ENCODE measurements at places on chromosomes 16 and 17.

DNA sequence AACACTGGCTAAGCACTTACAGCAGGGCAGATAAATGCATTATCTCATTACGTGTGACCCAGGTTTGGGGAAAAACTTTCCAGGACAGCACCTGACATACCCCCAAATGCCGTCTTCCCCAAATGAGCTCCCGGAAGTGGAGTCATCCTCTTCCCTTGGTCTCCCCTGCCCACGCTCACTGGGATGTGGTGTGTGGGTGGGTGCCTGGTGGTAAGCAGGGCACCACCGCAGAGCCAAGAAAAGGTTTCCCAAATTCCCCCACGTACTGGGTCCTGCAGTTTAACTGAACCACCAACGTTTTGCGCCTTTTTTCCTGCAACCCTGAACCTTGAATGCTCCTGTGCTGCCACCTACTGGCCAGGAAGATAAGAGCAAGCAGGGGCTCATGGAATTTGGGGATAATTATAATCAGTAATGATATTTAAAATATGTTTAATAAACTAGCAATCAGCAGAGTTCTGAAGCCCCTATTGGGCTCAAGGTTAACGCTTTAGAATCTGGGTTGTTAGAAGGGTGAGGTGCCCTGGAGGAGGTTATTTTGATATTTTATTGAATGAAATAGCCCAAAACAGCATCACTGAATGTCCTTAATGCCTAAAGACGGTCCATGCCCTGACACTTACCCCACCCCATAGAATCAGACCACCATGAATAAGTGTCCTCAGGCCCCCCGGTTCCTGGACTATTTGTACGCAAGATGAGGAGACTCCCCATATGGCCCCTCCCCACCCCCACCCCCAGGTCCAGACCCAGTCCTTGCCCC lies 8.0 kb downstream of the SPPL2C start:
- peak; percentile 60 for DNase-seq

GRCh38 chr16:59067205-59067604 lies 333.1 kb upstream of the GOT2 start:
- no peak for DNase-seq

DNA sequence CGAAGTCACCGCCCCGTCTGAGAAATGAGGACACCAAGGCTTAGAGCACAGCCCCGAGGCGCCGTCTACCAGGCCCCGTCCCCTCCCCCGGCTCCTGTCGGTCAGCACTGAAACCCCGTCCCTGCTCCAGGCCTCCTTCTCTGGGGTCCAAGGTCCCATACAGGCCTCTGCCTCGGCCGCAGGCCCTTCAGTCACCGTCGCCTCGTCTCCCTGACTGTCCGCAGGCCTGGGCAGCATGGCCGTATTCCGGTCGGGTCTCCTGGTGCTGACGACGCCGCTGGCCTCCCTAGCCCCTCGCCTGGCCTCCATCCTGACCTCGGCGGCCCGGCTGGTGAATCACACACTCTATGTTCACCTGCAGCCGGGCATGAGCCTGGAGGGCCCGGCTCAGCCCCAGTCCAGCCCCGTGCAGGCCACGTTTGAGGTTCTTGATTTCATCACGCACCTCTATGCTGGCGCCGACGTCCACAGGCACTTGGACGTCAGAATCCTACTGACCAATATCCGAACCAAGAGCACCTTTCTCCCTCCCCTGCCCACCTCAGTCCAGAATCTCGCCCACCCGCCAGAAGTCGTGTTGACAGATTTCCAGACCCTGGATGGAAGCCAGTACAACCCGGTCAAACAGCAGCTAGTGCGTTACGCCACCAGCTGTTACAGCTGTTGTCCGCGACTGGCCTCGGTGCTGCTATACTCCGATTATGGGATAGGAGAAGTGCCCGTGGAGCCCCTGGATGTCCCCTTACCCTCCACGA lies 617 bp downstream of the COASY start:
- DNase-seq = no peak

DNA sequence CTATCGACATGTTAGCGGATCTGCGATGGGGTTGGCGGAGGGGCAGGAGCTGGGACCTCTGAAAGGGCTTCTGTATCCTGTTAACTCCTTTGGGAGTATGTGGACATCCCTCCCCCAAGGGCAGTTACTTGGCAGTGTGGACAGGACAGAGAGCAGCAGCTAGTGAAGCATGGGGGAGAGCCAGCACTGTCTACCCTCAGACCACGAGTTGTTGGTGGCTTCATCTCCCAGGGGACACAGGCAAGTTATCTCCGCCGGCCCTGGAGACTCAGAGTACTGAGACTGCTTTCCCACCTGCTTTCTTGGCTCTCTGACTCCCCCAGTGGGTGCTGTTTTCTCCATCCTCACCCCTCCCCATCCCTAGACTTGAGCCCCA lies 5.3 kb upstream of the GFAP start:
- no peak for DNase-seq

DNA sequence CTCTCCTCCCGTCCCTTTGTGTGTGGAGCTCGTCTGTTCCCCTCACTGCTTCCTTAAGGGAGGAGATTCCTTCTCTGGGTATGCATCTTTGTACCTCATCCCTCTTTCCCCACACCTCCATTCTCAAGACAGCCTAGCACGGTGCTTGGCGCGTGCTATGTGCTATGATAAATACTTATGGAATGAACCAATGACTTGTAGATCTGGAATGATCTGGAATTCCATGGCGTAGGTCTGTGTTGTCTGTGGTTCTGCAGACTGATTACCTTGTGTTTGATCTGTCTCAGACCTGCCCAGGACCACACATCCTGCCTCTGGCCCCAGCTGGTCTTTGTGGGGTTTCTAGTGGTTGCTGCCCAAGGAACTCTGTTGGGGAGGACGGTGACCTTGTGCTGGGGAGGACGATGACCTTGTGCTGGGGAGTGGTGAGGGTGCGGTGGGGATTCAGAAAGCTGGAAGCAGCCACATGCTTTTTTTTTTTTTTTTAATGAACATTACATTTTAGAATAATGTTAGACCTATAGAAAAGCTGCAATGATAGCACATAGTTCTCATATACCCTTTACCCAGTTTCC lies 33.5 kb upstream of the ETV4 start:
- no peak for DNase-seq

- no peak for DNase-seq
Measured at GRCh38 chr17:19673623-19674022, 25.1 kb downstream of the ALDH3A2 start.

GRCh38 chr17:7835814-7836595 lies 2.0 kb downstream of the KDM6B start:
- no peak for DNase-seq

DNA sequence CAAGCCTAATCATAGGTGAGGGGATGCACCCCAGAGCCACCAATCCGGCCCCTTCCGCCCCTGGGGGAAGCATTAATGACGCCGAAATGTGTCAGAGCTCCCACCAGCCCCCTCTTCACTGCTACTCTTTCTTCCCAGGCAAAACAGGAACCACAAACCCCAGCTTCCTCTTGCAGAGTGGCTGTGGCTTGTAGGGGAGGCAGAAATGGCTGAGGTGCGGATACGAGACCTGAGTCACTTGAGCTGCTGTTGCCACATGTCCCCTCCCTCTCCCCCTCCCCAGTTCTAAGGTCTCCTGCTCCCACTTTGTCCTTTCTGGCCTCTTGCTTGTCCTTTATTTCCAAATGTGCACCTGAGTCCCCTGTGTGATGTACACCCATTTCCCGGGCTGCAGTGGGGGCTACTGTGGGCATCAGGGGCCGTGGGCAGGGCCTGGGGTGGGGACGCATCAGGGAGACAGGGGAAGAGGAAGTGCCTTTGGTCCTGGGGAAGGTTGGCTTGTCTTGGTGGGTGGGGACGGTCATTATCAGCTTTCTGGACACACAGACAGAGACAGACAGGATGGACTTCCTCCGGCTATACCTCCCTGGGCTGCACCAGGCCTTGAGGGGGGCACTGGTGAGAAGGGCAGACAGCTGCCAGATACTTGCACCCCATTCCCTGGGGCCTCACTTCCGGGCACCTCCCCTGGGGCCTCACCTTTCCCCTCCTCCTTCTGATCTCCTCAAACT lies at the start of gene APOBR:
Gene APOBR (plus strand): TSS at position 523 of the 731 bp plus-strand sequence. CDS start 39 bp downstream, at position 562.
- peak; percentile 93 for DNase-seq

- no peak for DNase-seq
Measured at GRCh38 chr17:19336938-19337711, 25.4 kb downstream of the B9D1 start.

DNA sequence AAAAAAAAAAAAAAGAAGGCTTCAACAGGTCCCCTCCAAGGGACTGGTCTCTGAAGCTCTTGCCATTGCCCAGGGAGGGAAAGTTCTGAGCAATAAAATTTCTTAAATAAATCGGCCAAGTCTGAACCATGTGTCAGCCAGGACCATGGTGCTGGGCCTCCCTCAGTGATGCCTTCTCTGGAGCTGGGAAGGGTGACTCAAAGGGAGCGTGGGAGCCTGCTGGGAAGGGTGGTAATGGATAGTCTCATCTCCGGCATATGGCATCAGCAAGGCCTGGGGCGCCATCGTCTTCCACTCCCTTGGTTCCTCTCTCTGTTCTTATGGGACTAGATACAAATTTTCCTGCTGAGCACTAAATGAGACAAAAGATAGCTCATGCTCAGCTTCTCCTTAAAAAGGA lies 2.3 kb downstream of the VKORC1 start:
- DNase-seq = no peak

DNA sequence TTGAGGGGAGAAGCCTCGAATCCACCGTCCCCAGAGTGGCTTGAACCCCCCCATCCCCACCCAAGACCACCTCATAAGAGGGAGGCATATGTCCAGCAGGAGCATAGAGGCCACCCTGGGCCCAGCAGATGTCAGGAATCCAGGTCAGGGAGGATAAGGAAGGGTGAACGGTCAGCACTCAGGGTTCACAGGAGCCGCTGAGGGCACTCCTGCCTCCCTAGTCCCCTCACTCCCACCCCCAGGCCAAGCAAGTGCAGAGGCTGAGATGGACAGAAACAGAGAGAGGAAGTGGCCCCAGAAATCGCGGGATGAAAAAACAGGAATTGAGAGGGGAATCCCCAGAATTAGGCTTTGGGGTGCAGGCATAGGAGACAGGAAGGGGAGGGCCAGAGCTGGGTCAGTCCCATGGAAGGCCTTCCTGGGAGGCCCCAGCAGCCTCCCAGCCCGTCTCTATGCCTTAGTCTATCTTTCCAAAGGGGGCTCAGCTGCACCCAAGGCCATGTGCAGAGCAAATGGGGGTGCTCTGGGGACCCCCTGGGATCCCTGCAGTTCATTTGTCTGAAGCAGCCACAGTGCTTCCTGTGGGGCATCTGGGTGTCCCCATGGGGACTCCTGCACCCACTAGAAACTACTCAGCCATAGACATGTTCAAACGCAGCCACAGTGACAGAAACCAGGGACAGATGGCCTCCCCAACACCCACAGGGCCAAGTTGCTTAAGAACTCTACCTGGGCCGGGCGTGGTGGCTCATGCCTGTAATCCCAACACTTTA lies 1.7 kb downstream of the CMTM3 start:
- peak; percentile 25 for DNase-seq

GRCh38 chr16:69243479-69243878 lies 56.5 kb downstream of the SNTB2 start:
- no peak for DNase-seq

DNA sequence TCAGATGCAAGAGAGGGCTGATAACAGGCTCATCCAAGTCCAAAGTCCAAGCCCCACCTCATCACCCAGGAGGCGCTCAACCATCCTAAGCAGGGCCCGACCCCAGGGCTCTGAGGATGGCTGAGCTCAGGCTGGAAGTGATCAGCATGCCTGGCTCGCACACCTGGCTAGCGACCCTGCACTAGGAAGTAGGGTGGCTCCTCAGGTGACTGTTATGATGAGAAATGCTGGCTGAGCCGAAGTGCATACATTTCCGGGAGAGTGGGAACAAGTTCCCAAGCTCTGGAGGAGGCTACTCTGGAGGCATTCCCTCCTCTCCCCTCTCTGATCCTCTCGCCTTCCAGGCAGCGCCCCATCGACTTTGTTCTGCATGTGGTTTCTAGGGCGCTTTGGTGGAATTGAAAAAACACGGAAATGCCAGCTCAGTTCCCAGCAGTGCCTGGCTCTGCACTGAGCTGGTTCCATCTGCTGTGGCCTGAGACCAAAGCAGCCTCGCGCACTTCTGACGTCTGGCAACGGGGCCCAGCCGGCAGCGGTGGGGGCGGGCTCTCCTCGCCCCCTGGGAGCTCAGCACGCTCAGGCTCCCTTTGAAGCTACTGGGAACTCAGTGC lies 130.3 kb downstream of the IRF8 start:
- DNase-seq = no peak

DNA sequence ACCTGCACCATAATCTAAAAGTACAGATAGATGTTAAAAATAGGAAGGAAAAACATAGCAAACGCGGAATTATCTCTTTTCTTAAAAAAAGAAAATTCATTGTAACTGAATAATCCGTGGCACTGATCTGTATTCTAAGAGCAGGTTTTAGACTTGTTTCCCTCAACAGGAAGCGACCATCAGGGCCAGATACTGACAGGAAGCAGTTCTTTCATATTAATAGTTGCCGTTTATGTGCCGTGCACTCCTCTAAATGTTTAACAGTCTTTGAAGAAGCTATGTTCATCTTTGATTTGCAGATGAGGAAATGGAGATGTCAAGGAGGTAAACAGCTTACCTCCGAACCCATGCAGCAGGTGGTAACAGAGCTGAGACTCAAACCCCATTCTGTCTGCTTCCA lies 23.6 kb downstream of the DYNLRB2 start:
- no peak for DNase-seq

DNA sequence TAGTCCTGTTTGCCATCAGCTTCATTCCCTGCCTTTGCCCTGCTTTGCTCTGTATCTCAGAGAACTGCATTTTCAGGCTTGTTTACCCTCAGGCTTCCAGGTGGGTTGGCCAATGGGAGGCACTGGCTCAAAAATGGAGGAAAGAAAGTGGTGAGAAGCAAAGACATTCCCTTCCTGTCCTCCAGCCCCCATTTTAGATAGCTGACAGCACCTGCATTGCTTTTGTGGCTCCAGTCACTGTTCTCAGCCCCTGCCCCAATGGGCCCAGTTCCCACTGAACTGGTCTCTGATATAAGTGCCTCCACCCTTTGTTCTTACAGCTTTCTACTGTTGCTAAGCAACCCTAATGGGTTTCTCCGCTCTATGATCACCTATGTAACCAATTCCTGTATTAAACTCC lies 19.4 kb upstream of the SDK2 start:
- no peak for DNase-seq

- no peak for DNase-seq
Measured at GRCh38 chr17:2904135-2904534, 107.9 kb downstream of the RAP1GAP2 start.

GRCh38 chr17:17750881-17751280 lies 69.6 kb downstream of the RAI1 start:
- DNase-seq = peak; percentile 64

GRCh38 chr16:88844419-88845036 lies 12.2 kb downstream of the GALNS start:
- no peak for DNase-seq

GRCh38 chr17:49435671-49436029 lies 21.0 kb upstream of the PHB1 start:
- DNase-seq = no peak

- no peak for DNase-seq
Measured at GRCh38 chr17:6752068-6752909, 3.6 kb upstream of the XAF1 start.

Data from activated CD4-positive, alpha-beta T cell treated with anti-CD3 and anti-CD28 coated beads, Interleukin-2, Interleukin-4, amounts not matched to agents 100 ng/mL and 50 ng/mL, durations not matched to agents 16 hours and 8 hours (primary cell).